ENCODE measurements at places on chromosomes 12 and 14.
A peak's percentile ranks its signal among the peaks of the same experiment; 100 is the strongest.

- DNase-seq = no peak
These were observed 45.9 kb downstream of the DIP2B start for GRCh38 chr12:50550530-50551223.

- no peak for DNase-seq
These were observed 1.5 kb downstream of the PLEKHA5 start for GRCh38 chr12:19131025-19131444.

DNA sequence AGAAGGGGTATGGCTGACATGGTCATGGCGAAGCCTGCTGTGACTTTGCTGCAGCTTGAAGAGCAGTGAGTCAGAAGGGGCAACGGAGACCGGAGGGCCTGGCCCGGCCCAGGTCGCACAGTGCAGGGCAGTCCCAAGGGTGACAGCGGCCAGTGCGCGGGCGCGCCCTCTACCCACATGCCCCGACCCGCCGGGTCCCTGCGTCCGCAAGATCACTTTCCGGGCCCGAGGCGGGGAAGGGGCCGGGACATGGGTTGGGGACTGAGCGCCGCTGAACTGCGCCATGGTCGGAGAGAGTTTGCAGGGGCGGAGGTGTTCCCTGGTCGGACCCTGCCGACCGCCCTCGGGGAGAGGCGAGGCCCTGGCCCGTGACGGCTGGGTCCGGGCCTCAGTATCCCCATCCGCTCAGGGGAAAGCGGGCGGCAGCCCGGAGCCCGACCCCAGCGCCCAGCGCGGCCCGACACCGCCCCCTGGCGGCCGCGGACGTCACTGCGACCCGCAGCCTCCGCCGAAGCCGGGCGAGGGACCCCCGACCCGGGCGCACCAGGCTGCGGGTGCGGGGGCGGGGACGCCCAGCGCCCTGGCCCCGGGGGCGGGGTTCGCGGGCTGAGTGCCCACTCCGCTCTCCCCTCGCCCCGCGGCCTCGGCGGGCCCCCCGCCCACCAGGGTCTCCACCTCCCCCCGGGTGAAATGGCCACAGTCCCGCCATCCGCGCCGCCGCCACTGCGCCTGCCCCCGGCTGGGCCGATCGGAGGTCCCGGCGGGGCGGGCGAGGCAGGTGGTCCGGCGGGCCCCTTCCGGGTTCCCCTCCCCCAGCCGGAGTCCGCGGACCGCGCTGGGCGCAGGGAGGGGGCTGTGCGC, 7.2 kb upstream of the ANKRD9 start:
- DNase-seq = peak; percentile 38

DNA sequence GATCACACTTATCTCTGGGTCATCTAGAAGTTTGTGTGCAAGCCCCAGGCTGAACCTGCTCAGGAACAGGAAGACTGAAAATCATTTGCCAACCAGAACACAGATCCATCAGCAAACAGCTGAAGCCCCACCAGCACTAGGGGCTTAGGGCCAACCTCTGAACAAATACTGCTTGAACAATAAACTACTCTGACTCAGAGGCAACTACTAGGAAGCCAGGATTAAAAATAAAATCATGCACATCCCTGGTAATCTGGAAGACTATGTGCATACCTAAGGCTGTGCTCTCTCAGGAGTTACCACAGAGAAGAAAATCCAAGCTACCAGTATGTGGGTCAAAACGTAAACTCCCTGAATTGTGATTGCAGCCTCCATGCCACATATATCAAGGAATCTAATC, 15.9 kb downstream of the GALNT8 start:
- DNase-seq = no peak

- no peak for DNase-seq
These were observed 129.0 kb downstream of the ASCL4 start for GRCh38 chr12:107903341-107904061.

- no peak for DNase-seq
These were observed 861 bp upstream of the MDGA2 start for GRCh38 chr14:47676315-47676617.

DNA sequence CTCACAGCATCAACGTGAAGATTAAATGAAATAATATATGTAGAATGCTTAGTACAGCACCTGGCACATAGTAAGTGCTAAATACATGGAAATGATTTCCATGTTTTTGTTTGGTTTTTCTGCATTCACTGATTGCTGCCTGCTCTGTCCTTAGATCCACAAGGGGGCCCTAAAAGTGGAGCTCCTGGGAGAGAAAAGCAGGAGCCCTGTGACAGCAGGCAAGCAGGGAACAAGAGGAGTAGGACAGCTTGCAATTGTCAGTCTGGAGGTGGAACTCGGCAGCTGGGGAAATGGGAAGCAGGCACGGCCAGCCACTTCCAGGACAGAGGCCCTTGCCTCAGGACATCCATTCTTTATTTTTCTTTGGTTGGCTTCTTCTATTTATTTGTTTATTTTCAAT, 292.9 kb downstream of the BMP4 start:
- DNase-seq = no peak

GRCh38 chr12:68863109-68863770, 55.3 kb downstream of the MDM2 start:
- no peak for DNase-seq

Measured in activated T-helper 1 cell treated with anti-CD3 and anti-CD28 coated beads, Interleukin-2, amount 50 U/mL, for 16 hours (primary cell).